ENCODE measurements at places on chromosomes 3 and 15. TPM values are rescaled to one million over a fixed set of nuclear protein-coding genes. Genes with fewer than 3 reads are reported as not detected.
A peak's percentile ranks its signal among the peaks of the same experiment; 100 is the strongest.

The GP5 gene
- total RNA-seq = 4.2 TPM

The DPPA2 gene
- not detected for total RNA-seq

The WDR49 gene
- total RNA-seq = 0.53 TPM

The TGM4 gene
- total RNA-seq = not detected

The SEMA3G gene
- total RNA-seq = 0.22 TPM

The LEKR1 gene
- 2.1 TPM for total RNA-seq

The GHSR gene
- total RNA-seq = not detected

The EBLN2 gene
- total RNA-seq = 10.2 TPM

DNA sequence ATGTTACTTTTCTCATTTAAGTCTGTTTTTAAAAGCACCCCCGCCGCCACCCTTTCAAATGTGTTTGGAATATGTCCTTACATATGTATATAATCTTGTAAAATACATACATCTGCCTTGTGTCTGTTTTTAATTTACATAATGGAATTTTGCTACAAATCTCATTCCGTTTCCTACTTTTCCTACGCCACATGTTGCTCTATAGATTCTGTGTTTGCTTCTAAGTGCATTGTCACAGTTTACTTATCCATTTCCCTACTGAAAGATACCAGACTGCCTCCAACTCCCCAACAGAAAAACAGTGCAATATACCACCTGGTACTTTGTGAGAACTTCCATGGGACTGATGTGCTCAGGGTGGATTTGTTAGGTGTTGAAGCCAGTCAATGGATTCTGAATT lies 70.2 kb downstream of the ABHD5 start:
- H3K27ac ChIP-seq = no peak overlapping the region
- no peak overlapping the region for H3K4me3 ChIP-seq
- H3K27me3 ChIP-seq = no peaks in the 10 kb centered on the region
- DNase-seq = no peak
- peaks cover 16% of the 10 kb centered on the region for H3K4me1 ChIP-seq
- H3K36me3 ChIP-seq = no peaks in the 10 kb centered on the region

DNA sequence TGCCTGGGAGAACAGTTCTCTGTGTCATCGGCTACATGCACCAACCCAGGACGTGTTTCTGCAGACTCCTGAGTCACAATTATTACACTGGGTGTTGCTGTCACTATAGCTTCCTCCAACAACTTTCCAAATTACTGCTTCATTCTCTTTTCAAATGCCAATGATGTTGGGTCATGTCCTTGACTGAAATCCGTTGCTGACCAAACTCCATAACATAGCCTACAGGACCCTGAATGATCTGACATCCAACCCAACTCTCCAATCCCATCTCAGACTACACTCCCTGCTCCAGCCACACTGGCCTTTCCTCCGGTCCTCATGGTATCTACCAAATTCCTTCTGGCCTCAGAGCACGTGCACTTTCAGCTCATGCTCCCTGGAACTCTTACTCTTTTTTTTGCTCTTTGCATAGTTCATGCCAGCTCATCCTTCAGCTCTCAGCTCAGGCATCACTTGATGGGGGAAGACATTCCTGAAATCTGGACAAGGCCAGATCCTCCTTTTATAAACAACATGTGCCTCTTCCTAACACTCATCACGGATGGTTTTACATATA lies 108.8 kb upstream of the PTPRG start:
- H3K4me3 ChIP-seq = no peak overlapping the region
- no peaks in the 10 kb centered on the region for H3K27me3 ChIP-seq
- H3K27ac ChIP-seq = no peak overlapping the region
- H3K4me1 ChIP-seq = no peaks in the 10 kb centered on the region

- no peaks in the 10 kb centered on the region for H3K27me3 ChIP-seq
- H3K4me3 ChIP-seq = no peak overlapping the region
- H3K36me3 ChIP-seq = no peaks in the 10 kb centered on the region
- no peak for DNase-seq
- no peaks in the 10 kb centered on the region for H3K4me1 ChIP-seq
Measured at GRCh38 chr3:109125902-109126301, 8.0 kb upstream of the MORC1 start.

DNA sequence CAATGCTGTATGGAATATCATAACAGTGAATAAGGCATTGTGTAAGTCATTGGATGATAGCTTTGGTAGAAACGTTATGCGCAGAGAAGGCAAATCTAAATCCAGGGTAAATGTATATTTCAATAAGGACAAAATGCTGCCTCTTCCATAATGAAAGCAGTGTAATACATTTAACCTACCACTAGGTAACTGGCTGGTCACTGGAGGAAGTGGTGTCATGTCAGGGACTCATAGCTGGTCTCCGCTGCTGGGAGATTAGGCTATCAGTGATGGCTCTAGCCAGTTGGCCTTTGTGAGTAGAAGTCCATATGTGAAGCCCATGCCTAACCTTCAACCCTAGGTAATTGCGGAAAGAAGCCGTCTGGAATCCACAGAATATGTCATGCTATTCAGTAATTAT lies 140.9 kb downstream of the NLGN1 start:
- DNase-seq = no peak
- no peak overlapping the region for H3K27ac ChIP-seq
- no peaks in the 10 kb centered on the region for H3K36me3 ChIP-seq

DNA sequence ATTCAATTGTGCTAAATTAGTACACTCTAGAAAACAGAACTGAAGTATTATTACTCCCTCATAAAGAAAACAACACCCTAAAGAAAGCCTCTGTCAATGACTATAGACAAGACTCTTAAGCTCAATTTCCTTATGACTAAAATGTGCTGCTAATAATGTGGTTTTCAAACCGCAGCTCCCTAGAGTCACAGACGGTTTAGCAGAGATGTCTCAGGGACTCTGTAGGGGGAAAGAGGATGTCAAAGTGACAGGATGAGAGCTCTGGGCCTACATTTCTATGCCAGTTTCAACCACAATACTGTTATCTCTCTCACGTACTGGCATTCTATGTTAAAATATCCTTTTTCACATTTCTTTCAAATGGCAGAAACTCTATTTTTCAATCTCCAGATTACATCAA lies 37.6 kb upstream of the WDR49 start:
- H3K4me1 ChIP-seq = peaks cover 16% of the 10 kb centered on the region
- H3K27me3 ChIP-seq = no peaks in the 10 kb centered on the region
- H3K36me3 ChIP-seq = peaks cover 25% of the 10 kb centered on the region
- H3K4me3 ChIP-seq = no peak overlapping the region
- DNase-seq = peak; percentile 25

DNA sequence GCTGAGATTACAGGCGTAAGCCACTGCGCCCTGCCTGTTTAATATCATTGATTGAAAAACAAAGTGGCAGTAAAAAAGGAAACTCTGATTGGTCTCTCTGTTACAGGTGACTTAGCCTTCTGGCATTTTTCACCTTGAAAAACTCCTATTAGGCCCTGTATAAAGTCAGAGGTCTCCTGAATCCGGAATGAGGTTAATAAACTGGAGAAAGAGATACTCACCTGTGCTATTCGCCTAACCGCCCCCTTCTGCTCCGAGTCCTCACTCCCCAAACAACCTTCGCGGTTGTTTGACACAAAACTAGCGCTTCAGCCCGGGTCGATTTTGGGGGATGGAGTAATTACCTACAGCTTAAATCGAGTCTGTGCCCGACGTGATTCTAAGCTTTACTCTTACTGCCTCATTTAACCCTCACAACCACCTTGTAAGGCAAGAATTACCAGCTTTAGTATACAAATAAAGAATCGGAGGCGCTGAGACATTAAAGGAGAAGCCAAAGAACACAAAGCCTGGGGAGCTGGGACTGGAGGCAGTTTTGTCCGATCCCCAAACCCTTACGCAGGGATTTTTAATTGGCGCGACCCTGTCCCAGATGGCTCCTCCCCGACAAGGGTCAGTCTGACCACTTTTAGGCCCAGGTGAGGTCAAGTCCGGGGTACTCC lies 441 bp downstream of the CEP70 start:
- peak overlapping the region; percentile 75 for H3K27ac ChIP-seq
- no peaks in the 10 kb centered on the region for H3K36me3 ChIP-seq
- no peaks in the 10 kb centered on the region for H3K27me3 ChIP-seq
- no peak for DNase-seq
- peak overlapping the region; percentile 99 for H3K4me3 ChIP-seq
- peaks cover 5% of the 10 kb centered on the region for H3K4me1 ChIP-seq

DNA sequence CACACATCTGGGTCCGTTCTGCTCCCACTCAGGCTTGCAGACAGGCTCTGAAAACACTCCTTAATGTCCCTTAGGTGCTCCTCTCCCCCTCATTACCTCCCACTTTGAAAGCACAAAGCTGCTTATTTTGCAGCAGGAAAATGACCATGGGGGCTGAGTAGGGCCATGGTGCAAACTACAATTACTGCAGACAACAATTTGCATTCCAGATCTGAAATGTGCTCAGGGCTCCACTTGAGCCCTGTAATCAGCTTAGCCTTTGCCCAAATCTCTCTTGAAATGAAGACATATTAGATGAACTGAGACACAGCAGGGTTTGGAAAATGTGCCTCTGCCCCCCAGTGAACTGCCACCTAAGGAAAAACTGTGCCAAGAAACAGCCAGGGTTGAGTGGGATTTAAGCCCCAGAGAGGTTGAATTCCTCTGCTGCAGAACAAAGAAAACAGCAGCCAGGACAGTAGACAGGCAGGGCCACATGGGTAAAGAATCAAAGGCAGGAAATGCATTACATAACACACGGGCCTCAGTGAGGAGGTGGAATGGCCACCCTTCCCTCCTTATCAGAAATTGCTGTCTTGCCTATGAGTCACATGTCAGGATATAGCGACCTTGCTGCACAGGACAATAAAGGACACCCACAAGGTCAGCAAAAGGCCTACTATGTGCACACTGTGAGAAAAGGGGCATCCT lies 126.8 kb upstream of the ARHGEF3 start:
- peaks cover 74% of the 10 kb centered on the region for H3K4me1 ChIP-seq
- H3K36me3 ChIP-seq = no peaks in the 10 kb centered on the region
- DNase-seq = peak; percentile 58
- peak overlapping the region; percentile 40 for H3K27ac ChIP-seq

GRCh38 chr3:32794487-32795308 lies 23.1 kb upstream of the TRIM71 start:
- no peak overlapping the region for H3K27ac ChIP-seq
- DNase-seq = no peak
- no peaks in the 10 kb centered on the region for H3K27me3 ChIP-seq
- H3K4me3 ChIP-seq = no peak overlapping the region
- no peaks in the 10 kb centered on the region for H3K4me1 ChIP-seq

DNA sequence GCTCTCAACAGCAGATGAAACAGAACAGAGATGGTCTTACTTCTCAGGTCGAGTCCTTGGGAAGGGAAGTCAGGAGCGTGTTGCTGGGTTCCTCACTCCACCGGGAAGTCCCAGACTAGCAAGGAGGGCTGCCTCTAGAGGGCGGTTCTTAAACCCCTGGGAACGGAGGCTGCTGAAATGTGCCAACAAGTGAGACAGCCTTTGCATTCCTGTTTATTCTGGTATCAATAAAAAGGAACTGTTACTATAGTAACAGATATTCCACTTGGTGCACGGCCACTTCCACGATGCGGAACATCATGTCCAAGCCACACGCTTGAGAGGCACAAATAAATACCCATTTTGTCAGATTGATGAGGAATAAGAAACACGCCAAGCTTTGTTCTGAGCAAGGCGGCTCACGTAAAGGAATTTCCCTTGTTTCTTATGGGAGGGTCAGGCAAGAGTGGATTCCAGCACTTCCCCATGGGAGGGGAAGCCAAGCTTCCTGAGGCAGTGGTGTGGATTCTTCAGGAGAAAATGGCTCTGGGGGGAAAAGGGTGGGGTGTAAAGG lies at the start of gene FAM107A:
Gene FAM107A, minus strand, starts transcription at position 123 of the 553 bp plus-strand sequence. CDS start 7,531 bp downstream, outside the sequence.
- H3K4me1 ChIP-seq = no peaks in the 10 kb centered on the region
- no peaks in the 10 kb centered on the region for H3K36me3 ChIP-seq
- no peak within 1 kb of the TSS for H3K4me3 ChIP-seq
- no peak for DNase-seq
- no peaks in the 10 kb centered on the region for H3K27me3 ChIP-seq
- no peak within 1 kb of the TSS for H3K27ac ChIP-seq

DNA sequence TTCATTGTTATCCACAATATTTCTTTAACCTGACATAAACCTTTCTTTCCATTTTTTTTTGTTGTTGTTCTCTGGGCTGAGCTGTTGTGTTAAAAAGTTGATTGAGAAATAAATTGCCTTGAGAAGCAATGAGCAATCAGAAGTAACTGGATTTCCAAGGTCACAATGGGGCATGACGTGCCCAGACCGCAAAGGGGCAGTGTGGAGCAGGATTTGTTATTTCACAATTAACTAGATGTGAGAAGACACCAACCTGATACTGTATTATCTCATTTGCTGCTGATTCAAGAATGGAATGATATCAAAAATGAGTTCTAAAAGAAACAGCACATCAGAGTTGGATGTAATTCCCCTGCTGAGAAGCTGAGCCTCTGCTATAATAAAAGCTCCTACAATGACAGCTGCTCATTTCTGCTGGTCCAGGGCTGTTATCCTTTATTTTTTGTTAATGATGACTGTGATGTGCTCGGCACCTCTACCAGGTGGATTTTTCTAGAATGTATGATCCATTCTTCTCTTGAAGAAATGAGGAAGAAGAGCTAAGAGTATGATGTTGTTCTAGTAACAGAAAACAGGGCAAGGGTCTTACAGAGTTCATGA lies 28.1 kb downstream of the CPNE4 start:
- H3K4me1 ChIP-seq = no peaks in the 10 kb centered on the region
- H3K36me3 ChIP-seq = no peaks in the 10 kb centered on the region
- H3K4me3 ChIP-seq = no peak overlapping the region
- no peaks in the 10 kb centered on the region for H3K27me3 ChIP-seq
- no peak overlapping the region for H3K27ac ChIP-seq
- no peak for DNase-seq
